ENCODE measurements at places on chromosomes 6 and 20. TPM values are rescaled to one million over a fixed set of nuclear protein-coding genes. Genes with fewer than 3 reads are reported as not detected.
A peak's percentile ranks its signal among the peaks of the same experiment; 100 is the strongest.

Gene PACSIN1
- 10.5 TPM for total RNA-seq

Gene EGFL8
- 9.2 TPM for total RNA-seq

Gene LHFPL5
- not detected for total RNA-seq

Gene ZBP1
- total RNA-seq = not detected

Gene SAMD5
- 0.08 TPM for total RNA-seq

Gene CAPN11
- 1.2 TPM for total RNA-seq

Gene BCAS4
- total RNA-seq = 21.4 TPM

DNA sequence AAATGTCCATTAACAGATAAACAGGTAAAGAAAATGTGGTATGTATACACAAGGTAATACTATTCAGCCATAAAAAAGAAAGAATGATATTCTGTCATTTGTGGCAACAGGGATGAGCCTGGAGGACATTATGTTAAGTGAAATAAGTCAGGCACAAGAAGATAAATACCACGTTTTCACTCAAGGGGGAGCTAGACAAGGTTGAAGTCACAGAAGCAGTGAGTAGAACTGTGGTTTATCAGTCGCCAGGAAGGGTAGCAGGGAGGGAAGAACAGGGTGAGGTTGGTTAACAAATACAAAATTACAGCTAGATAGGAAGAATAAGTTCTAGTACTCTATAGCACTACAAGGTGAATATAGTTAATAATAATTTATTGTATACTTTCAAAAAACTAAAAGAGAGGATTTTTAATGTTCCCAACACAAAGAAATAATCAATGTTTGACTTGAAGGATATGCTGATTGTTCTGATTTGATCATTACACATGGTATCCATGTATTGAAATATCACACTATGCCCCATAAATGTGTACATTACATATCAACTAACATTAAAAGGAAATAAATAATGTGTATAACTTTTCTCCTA is 21.1 kb downstream of the RTN4IP1 start:
- no peak for DNase-seq
- H3K27me3 ChIP-seq = no peaks in the 10 kb centered on the region
- H3K4me3 ChIP-seq = no peak overlapping the region
- H3K36me3 ChIP-seq = no peaks in the 10 kb centered on the region
- H3K27ac ChIP-seq = no peak overlapping the region

DNA sequence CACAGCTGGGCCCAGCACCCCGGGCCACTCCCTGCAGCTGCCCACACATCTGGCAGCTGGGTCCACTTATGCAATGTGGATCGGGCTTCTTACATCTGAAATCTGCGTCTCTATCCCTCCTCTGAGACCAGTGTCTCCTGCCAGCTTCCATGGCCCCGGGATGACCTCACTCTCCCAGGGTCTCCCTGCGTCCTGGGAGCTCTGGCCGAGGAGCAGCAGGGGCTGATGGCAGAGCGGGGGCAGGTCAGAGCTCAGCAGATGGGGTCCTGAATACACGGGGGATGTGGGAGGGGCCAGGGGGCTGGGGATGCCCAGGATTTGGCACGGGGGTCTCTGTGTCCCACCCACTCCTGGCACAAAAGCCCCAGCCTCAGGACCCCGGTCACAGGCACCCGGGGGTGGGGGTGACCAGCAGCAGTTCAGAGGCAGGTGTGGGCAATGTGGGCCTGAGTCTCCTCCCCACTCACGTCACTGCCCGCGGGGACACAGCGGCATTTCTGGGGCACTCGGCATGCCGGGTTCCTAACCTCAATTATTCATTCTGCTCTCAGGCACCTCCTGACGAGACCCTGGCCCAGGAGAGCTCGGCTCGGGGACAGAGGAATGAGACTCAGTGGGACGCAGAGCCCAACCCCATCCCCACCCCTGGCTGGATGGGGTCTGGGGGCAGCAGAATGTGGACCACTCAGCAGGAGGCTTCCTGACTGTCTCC is 16.4 kb downstream of the CHRNA4 start:
- H3K4me3 ChIP-seq = no peak overlapping the region
- no peak overlapping the region for H3K27ac ChIP-seq
- DNase-seq = no peak
- no peaks in the 10 kb centered on the region for H3K27me3 ChIP-seq
- no peaks in the 10 kb centered on the region for H3K4me1 ChIP-seq
- H3K36me3 ChIP-seq = no peaks in the 10 kb centered on the region

- no peak for DNase-seq
- no peaks in the 10 kb centered on the region for H3K27me3 ChIP-seq
- H3K4me3 ChIP-seq = no peak overlapping the region
- H3K27ac ChIP-seq = no peak overlapping the region
- H3K4me1 ChIP-seq = no peaks in the 10 kb centered on the region
- H3K36me3 ChIP-seq = no peaks in the 10 kb centered on the region
These were observed 205.2 kb downstream of the BMP7 start for GRCh38 chr20:57061051-57061900.

DNA sequence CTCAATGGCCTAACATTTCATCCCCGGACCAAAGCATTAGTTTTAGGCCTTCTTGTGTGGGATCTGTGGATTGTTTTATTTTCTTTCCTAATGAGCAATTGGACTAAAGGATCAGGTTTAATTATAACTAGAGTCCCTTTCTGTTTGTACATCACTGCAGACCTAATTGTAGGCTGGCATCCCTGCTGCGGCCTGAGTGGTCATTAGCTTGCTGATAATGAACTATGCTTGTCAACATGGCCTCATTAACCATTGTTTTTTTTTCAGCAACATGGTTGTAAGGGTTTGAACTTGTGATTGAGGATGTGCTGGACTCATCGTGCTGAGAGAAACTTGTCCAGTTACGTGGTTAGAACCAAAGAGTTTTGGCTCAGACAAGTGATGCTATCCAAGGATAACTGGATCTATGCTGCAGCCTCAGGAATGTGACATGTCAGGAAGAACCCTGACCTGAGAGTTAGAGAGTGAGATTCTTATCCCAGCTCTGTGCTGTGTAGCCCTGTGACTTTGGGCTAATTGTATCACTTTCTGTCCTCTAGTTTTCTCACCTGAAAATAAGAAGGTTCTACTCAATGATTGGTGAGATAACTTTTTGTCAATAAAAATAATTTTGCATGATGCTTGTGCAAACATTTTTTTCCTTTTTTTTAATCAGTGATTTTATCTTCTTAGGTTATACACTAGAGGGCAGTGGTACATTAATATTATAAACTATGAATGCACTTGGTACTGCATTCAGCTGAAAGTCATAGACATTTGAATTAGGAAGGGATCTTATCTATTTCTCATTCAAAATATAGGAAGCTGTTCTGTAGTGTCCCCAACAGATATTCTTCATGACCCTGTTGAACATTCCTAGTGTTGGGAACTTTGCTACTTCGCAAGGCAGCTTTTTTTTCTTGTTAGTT is 140.9 kb downstream of the RNF144B start:
- DNase-seq = no peak
- H3K27me3 ChIP-seq = no peaks in the 10 kb centered on the region
- H3K27ac ChIP-seq = no peak overlapping the region
- no peak overlapping the region for H3K4me3 ChIP-seq
- H3K36me3 ChIP-seq = no peaks in the 10 kb centered on the region

GRCh38 chr6:104326173-104327001 is 533.3 kb downstream of the HACE1 start:
- H3K36me3 ChIP-seq = no peaks in the 10 kb centered on the region
- DNase-seq = no peak
- H3K4me1 ChIP-seq = no peaks in the 10 kb centered on the region
- H3K4me3 ChIP-seq = no peak overlapping the region
- H3K27me3 ChIP-seq = no peaks in the 10 kb centered on the region

- H3K4me3 ChIP-seq = no peak overlapping the region
- H3K36me3 ChIP-seq = no peaks in the 10 kb centered on the region
- no peak overlapping the region for H3K27ac ChIP-seq
- DNase-seq = no peak
- no peaks in the 10 kb centered on the region for H3K27me3 ChIP-seq
These were observed 17.7 kb downstream of the OR2A4 start for GRCh38 chr6:131683479-131683878.

GRCh38 chr6:112806163-112806865 is 459.2 kb downstream of the RFPL4B start:
- no peaks in the 10 kb centered on the region for H3K27me3 ChIP-seq
- no peak overlapping the region for H3K27ac ChIP-seq
- H3K4me1 ChIP-seq = no peaks in the 10 kb centered on the region
- H3K4me3 ChIP-seq = no peak overlapping the region
- no peaks in the 10 kb centered on the region for H3K36me3 ChIP-seq

- no peaks in the 10 kb centered on the region for H3K36me3 ChIP-seq
- H3K27me3 ChIP-seq = no peaks in the 10 kb centered on the region
- no peak overlapping the region for H3K4me3 ChIP-seq
- H3K4me1 ChIP-seq = peaks cover 5% of the 10 kb centered on the region
These were observed 123.4 kb downstream of the LY86 start for GRCh38 chr6:6711832-6712448.

DNA sequence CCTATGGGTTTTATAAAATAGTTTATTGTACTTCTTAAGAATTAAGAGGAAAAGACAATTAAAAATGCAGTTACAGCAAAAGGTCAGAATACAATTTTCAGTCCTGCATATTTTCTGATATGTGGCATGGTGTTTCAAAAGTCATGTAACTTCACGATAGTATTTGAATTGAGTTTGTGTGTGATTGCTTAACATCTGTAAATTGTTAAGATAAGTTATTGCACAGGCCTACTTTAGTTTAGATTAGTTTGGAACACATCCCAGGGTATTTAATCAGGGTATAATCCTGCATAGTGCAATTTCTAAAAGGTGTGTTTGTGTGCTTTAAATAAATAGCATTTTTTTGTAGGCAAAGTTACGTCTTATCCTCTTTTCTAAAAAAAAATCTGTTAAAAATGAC is 289.6 kb downstream of the RIMS1 start:
- H3K4me3 ChIP-seq = no peak overlapping the region
- no peaks in the 10 kb centered on the region for H3K36me3 ChIP-seq

GRCh38 chr6:98469141-98469540 is 365.2 kb upstream of the POU3F2 start:
- H3K4me3 ChIP-seq = no peak overlapping the region
- no peaks in the 10 kb centered on the region for H3K4me1 ChIP-seq
- DNase-seq = no peak
- H3K36me3 ChIP-seq = no peaks in the 10 kb centered on the region
- H3K27me3 ChIP-seq = no peaks in the 10 kb centered on the region
- H3K27ac ChIP-seq = no peak overlapping the region

- H3K4me1 ChIP-seq = no peaks in the 10 kb centered on the region
- no peak overlapping the region for H3K4me3 ChIP-seq
- H3K27ac ChIP-seq = no peak overlapping the region
- DNase-seq = peak; percentile 45
These were observed 110.5 kb downstream of the KIF16B start for GRCh38 chr20:16462711-16463110.

GRCh38 chr6:13522656-13523055 is 35.3 kb upstream of the GFOD1 start:
- H3K36me3 ChIP-seq = no peaks in the 10 kb centered on the region
- no peak overlapping the region for H3K4me3 ChIP-seq
- no peak for DNase-seq

GRCh38 chr20:23135449-23136420 is 49.6 kb upstream of the CD93 start:
- H3K27ac ChIP-seq = no peak overlapping the region
- no peaks in the 10 kb centered on the region for H3K27me3 ChIP-seq
- no peaks in the 10 kb centered on the region for H3K4me1 ChIP-seq

- H3K4me3 ChIP-seq = no peak overlapping the region
- no peak for DNase-seq
- no peaks in the 10 kb centered on the region for H3K27me3 ChIP-seq
These were observed 84.0 kb upstream of the SALL4 start for GRCh38 chr20:51886341-51886740.

GRCh38 chr20:25399037-25399430 is 8.4 kb upstream of the ABHD12 start:
- H3K36me3 ChIP-seq = no peaks in the 10 kb centered on the region
- no peak for DNase-seq
- H3K27me3 ChIP-seq = no peaks in the 10 kb centered on the region
- H3K4me1 ChIP-seq = no peaks in the 10 kb centered on the region

- DNase-seq = no peak
- no peak overlapping the region for H3K27ac ChIP-seq
- no peak overlapping the region for H3K4me3 ChIP-seq
These were observed 29.5 kb upstream of the RNGTT start for GRCh38 chr6:88992741-88993552.

GRCh38 chr20:19770375-19770774 is 12.3 kb downstream of the RIN2 start:
- H3K36me3 ChIP-seq = no peaks in the 10 kb centered on the region
- H3K27me3 ChIP-seq = no peaks in the 10 kb centered on the region
- DNase-seq = no peak
- no peak overlapping the region for H3K4me3 ChIP-seq
- H3K4me1 ChIP-seq = no peaks in the 10 kb centered on the region

DNA sequence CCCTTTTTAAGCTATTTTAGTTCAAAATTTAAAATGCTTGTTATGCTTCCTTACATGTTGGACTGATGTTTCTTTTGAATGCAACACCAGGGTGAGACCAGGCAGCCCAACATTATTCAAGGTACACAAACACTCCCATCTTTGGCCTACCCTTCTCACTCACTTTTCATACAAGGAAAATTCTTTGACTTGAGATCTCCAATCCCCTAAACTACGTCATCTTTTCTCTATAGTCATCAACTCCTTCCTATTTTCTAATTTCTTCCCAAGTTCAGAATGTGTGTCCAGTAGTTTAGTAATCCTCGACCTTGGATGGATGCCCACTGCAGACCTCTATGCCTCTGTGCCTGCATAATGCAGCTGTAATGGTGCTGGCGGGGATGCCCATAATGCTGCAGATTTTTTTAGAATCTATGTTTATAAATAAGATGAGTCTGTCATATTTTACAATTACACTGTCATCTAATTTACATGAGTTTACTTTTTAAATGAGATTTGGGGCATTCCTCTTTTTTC is 108.7 kb downstream of the ID4 start:
- no peak overlapping the region for H3K27ac ChIP-seq
- no peaks in the 10 kb centered on the region for H3K27me3 ChIP-seq
- no peaks in the 10 kb centered on the region for H3K36me3 ChIP-seq
- no peaks in the 10 kb centered on the region for H3K4me1 ChIP-seq
- no peak for DNase-seq

DNA sequence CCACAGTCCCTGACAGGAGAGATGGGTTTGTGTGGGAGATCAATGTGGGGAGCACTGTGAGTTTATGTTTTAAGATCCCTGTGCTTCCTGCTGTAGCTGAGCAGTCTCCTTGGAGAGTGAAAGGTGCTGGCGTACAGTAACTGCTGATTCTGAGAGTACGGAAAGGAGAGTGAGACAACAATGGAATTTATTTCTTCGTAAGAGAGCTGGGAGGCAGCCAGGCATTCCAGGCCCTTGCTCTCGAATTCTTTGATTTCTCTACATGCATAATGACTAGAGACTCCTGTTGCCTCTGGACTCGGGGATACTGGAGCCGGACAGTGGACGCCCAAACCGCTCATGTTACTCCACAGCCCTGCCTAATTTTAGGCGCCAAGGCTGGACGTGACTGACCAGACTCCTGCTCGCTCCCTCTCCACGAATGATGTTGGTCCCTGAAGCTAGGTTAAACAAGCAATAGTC is 131.0 kb upstream of the PHACTR1 start:
- no peak for DNase-seq
- no peak overlapping the region for H3K4me3 ChIP-seq
- H3K27me3 ChIP-seq = no peaks in the 10 kb centered on the region
- no peak overlapping the region for H3K27ac ChIP-seq
- no peaks in the 10 kb centered on the region for H3K36me3 ChIP-seq
- no peaks in the 10 kb centered on the region for H3K4me1 ChIP-seq
